Amniotic epithelial cell (primary cell): ENCODE measurements at places on chromosomes 16 and 17.

GRCh38 chr17:76081295-76082210 is 2.6 kb downstream of the ZACN start:
- DNase-seq: no peak

GRCh38 chr17:16991349-16992009 is 19.6 kb upstream of the TNFRSF13B start:
- DNase-seq: peak; percentile 55

DNA sequence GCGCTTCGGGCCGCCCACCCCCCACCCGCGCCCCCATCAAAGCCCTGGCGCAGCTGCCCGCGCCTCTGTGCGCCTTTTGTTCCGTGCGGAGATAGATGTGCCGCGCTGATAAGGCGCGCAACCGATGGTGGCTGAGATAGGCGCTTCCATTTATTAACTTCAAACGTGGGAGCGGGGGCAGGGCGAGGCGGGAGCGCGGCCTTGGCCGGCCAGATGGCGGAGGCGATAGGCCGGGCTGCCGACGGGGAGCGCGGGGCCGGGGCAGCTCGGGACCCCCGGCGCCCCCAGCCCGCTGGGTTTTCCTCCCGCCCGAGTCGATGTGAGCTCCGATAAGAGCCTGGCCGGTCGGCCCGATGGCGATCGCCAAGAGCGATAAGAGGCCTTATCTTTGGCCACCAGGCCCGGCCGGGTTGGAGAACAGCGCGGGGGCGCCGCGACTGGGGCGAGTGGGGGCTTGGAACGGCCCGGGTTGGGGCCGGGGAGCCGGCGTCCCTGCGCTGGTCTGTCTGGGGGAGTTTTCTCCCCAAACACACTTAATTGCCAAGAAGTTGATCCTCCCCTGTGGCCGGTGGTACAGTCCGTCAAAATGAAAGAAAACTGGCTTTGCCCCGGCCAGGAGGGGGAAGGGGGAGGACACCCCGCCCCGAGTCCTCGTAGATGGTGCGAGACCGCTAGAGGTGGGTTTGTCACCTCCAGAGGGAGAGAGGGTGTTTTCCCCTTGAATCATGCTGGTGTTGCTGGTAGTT is 2.7 kb downstream of the ZFPM1 start:
- peak; percentile 63 for DNase-seq

GRCh38 chr16:46883353-46883689 is 841 bp upstream of the GPT2 start:
- DNase-seq: no peak

- peak; percentile 99 for DNase-seq
Measured at GRCh38 chr17:50638966-50639713, 4.5 kb downstream of the ABCC3 start.

DNA sequence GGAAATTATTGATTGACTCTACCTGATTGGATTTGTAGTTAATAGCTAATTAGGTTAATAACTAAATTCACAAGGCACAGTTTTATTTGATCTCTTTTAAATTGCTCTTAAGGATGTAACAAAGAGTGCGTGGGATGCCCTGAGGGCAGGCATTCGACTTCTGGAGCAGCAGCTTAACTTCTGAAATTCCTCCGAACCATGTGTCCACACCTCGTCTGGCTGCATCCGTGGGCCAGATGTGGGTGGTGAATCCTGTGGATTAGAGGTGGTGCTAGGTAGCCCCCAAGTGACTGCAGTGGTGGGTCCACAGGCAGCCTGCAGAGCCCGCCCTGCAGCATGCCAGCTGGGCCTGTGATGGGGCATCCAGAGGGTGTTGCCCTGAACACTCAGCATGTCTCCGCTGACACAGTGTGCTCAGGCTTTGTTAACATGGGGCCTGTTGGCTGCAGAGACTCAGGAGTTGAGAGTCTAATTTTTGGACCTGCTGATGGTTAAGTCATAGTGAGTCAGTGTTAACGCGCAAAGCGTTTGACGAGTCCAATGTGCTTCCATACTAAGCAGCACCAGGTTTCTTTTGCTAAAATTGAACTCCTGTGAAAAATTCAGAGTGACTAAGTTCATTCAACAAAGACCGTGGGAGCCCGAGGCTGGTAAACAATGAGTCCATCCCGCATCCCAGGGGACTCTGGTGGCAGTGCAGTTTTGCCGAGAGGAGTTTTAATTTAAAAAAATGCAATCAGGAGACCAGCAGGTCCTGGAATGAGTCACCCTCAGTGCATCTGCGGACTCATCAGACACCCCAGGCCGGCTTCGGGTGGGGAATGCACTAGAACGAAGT is 3.8 kb upstream of the NPB start:
- DNase-seq: peak; percentile 25

- peak; percentile 76 for DNase-seq
Measured at GRCh38 chr17:47276868-47277267, 23.2 kb downstream of the ITGB3 start.

DNA sequence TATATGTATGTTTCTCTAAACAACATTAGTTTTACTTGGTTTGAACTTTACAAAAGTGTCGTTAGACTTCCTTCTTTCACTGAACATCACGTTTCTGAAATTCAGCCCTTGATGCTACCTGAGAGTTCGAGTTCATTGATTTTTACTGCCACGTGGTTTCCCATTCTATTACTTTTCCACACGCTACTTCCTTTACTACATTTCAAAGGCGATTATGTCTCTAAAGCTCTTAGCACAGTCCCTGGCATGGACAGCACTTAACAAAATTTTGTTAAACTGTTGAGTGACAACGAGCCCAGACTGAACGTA is 15.9 kb upstream of the ARHGAP17 start:
- DNase-seq: no peak

DNA sequence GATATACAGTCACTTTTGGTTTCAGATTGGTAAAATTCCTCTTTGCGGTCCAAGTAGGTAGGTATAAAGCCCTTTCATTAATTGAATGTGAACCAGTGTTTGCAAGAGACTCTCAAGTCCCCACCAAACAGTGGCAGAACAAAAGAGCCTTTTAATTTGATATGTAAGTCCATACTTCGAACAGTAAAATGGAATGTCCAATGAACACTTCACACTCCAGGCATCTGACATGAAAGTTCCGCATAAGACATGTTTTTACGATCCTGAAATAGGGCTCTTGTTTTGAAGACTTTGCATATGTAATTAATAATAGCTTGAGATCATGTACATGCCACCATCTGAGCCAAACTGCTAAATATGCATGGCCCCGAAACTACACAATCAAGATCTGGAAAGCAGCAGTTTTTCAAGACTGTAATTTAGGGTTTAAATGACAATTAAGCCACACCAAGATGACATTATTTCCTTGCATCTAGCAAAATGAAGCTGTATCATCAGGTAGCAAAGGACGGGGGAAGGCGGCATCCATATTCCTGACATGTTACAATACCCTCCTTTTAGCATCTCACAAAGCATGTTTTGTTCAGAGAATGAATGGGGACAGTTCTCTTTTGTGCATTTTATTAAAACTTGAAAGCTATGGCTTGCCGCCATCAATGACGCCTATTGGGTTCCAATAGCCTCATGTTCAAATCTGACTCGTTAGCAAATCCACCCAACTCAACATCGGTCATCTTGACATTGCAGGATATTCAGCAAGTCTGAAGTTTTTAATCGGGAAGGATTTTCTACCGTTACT is 39.4 kb downstream of the LITAF start:
- DNase-seq: no peak

DNA sequence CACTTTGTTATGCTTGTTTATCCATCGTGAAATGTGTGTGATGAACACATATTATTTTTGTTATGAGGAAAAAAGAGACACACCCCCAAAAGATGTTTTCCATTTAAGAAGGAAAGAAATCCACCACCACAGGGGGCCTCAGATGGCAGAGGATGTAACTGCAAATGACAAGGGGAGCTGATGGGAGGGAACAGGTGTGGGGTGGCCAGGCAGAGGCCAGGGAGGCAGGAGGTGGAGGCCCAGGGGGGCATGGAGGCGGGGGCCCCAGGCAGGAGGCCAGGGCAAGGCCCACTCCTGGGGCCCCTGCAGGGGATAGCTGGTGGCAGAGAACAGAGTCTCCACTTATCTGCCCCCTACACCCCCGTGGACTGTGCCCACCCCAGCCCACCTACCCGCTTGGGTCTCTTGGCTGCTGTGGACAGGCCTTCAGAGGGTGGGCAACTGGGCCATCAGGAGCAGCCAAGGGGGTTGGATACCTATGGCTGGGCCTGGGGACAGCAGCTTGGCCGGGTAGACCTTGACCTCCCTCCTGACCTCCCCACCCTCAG is 28.0 kb downstream of the PPL start:
- no peak for DNase-seq

DNA sequence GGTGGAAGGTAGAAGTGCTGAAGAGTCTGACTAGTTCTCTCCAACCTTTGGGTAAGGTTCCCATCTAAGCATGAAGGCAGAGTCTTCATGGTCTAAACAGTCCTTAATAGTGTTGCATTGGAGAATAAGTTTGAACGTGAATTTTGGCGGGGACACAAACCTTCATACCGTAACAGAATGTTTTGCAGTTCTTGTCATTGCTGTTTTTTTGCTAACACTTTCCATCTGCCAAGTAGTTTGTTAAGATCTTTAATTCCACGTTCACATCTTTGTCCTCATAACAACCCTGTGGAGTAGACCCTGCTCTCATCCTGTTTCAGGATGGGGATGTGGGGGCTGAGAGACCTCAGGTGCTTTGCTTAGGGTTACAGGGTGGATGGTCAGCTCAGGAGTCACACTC is 936.9 kb upstream of the EEF2KMT start:
- no peak for DNase-seq

DNA sequence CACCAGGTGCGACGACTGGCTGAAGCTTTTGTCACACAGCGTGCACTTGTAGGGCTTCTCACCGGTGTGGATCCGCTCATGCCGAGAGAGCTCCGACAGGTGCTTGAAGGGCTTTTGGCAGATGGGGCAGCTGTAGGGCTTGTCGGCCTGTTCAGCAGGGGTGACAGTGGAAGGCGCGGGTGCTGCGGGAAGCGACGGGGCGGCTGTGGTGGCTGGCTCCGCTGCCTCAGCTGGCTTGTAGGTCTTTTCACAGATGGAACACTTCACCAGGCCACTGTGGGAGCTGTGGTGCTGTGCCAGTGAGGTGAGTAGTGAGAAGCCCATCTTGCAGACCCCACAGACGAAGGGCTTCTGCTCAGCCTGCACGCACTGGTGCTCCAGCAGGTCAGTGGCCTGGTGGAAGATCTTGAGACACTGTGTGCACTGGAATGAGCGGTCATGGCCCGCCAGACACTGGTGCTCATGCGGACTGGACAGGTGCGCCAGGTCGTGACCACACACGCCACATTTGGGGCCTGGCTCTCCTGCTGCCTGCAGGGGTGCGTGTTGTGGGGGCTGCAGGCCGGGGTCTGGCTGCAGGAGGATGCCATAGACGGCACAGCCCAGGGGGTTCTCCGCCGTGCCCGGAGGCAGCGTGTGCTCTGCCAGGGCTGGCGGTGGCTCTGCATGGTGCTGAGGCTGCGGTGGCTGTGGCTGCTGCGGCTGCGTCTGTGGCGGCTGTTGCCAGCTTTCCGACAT is 2.8 kb downstream of the ZNF319 start:
- DNase-seq: no peak

- DNase-seq: no peak
Measured at GRCh38 chr16:31077024-31077423, 2.8 kb downstream of the ZNF646 start.

DNA sequence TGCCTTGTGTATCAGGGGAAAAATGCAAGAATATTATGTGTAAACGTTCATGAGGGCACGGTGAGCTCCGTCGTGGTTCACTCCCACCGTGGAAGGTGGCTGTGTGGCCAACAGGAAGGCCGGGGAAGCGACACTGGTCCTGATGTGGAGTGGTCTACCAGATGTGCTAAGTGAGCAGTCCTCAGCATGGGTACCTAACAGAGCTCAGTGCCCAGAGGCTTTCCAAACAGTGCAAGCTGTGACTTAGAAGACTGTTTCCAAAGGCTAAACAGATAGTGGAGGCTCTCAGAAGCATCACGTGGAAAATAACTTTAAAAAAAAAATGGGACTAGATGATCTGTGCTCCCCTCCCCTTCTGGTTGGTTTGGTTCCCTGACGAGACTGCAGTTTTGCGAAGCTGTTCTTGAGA is 199.3 kb upstream of the CHMP6 start:
- peak; percentile 25 for DNase-seq

DNA sequence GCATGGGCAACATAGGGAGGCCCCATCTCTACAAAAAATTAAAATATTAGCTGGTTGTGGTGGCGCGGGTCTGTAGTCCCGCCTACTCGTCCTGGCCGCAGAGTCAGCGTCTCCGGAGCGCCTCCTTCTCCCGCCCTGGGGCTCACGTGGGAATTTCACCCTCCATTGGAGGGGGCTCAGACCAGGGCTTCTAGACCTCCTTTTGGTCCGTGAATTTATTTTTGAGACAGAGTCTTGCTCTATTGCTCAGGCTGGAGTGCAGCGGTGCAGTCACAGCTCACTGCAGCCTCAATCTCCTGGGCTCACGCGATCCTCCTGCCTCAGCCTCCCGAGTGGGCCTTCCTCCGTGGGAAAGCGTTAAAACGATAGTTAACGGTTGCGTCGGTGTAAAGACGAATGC is 394 bp upstream of the NME4 start:
- DNase-seq: peak; percentile 36

GRCh38 chr16:11219178-11219577 is 36.8 kb downstream of the SOCS1 start:
- DNase-seq: no peak

GRCh38 chr17:38791162-38791561 is 8.2 kb downstream of the PIP4K2B start:
- no peak for DNase-seq

DNA sequence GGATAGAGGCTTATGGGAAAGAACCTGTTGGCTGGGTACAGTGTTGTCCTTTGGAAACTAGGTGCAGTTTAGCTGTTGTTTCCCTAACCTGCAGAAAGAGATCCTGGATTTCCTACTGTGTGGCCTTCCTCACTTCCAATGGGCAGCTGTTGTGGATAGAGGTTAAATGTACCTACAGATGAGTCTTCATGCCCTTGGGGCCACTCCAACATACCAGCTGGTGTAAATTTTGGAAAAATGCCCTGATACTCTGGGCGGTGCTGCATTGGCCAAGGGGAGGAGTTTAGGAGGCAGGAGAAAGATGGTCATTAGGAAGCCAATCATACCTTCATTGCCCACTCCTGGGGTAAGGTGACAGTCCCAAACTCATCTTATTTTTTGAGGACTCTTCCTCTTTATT is 70.2 kb downstream of the SNX11 start:
- DNase-seq: no peak

DNA sequence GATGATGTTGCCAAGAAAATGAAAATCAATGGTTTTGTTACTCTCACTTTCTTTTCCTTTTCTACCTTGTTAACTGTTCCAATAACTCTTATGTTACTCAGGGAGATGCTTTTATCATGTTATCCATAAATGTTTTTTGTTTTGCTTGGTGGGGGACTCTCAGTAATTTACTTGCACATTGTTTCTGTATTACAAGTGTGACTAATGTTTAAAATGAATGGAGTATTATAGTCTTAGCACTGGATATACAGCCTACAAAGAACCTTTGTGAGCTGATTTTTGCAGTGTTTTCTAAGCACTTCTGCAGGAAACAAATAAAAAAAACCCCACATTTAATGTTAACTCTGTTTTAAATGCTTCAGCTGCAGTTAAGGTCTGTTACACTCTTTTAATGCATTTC is 12.1 kb downstream of the VMP1 start:
- no peak for DNase-seq
